Naive thymus-derived CD4-positive, alpha-beta T cell (primary cell): ENCODE measurements at places on chromosomes 5 and 9. TPM values are rescaled to one million over a fixed set of nuclear protein-coding genes. Genes with fewer than 3 reads are reported as not detected.
A peak's percentile ranks its signal among the peaks of the same experiment; 100 is the strongest.

GRCh38 chr5:137412136-137412535 lies 87.0 kb downstream of the SPOCK1 start:
- no peaks in the 10 kb centered on the region for H3K27me3 ChIP-seq
- H3K4me1 ChIP-seq = no peaks in the 10 kb centered on the region
- DNase-seq = no peak
- H3K4me3 ChIP-seq = no peak overlapping the region
- no peak overlapping the region for H3K27ac ChIP-seq

GRCh38 chr9:94945197-94946144 lies 219.0 kb downstream of the AOPEP start:
- H3K4me1 ChIP-seq = no peaks in the 10 kb centered on the region
- H3K27ac ChIP-seq = no peak overlapping the region
- H3K36me3 ChIP-seq = no peaks in the 10 kb centered on the region

- no peaks in the 10 kb centered on the region for H3K4me1 ChIP-seq
- no peaks in the 10 kb centered on the region for H3K27me3 ChIP-seq
- H3K4me3 ChIP-seq = no peak overlapping the region
- no peaks in the 10 kb centered on the region for H3K36me3 ChIP-seq
Measured at GRCh38 chr5:72452515-72453245, 54.5 kb downstream of the ZNF366 start.

DNA sequence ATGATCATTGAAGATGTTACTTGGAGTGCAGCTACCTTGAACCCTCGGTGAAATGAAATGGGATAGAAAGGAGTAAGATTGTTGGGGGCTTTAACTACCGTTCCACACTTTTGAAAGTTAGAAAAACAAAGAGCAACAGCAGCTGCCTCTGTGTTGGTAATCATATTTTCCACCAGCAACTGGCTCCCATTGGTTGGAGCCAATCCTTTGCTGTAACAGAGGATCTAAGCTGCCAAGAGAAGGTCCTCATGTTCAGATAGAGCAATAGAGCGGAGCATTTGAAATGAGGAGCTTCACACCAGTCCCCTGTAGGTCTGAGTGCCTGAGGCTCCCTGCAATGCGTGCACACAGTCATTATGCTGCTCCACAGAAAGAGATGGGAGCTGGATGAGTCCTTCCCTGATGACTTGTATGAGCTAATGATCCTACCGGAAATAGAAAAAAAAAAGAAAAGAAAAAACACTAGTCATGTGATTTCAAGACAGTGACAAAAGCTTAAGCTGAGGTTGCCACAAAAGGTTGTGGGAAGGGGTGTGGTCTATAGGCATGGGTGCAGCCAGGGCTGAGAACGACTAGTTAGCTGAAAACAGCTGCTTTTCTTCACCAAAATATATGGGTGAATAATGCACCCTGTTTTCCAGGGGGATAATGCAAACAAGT lies 300.7 kb downstream of the MLLT3 start:
- DNase-seq = no peak
- H3K36me3 ChIP-seq = no peaks in the 10 kb centered on the region
- peak overlapping the region; percentile 26 for H3K4me3 ChIP-seq
- peaks cover 32% of the 10 kb centered on the region for H3K4me1 ChIP-seq
- no peaks in the 10 kb centered on the region for H3K27me3 ChIP-seq

- peaks cover 22% of the 10 kb centered on the region for H3K4me1 ChIP-seq
- DNase-seq = no peak
- no peak overlapping the region for H3K4me3 ChIP-seq
Measured at GRCh38 chr9:78014776-78015175, 16.8 kb downstream of the GNAQ start.

DNA sequence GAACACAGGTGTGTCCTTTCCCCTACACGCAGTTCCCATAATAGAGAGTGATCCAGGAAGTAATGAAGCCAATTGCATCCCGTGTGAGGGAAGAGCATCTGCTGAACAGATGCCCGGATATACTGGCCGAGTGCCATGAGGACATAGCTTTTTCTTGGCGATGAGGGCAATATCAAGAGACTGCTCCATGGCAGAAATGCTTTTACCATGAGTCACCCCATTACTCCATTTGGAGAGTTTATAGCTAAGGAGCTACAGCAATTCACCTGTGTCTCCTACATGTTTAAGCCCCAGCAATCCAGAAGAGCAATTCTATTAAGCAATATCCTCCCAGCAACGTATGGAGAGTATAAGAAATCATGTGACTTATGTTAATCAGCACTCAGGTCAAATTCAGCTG lies 222.0 kb upstream of the KLF4 start:
- no peaks in the 10 kb centered on the region for H3K4me1 ChIP-seq
- H3K4me3 ChIP-seq = no peak overlapping the region
- no peaks in the 10 kb centered on the region for H3K36me3 ChIP-seq
- H3K27ac ChIP-seq = no peak overlapping the region
- DNase-seq = no peak
- no peaks in the 10 kb centered on the region for H3K27me3 ChIP-seq

Gene SPINK6
- not detected for polyA plus RNA-seq
